ENCODE measurements at places on chromosomes 3 and 15.

DNA sequence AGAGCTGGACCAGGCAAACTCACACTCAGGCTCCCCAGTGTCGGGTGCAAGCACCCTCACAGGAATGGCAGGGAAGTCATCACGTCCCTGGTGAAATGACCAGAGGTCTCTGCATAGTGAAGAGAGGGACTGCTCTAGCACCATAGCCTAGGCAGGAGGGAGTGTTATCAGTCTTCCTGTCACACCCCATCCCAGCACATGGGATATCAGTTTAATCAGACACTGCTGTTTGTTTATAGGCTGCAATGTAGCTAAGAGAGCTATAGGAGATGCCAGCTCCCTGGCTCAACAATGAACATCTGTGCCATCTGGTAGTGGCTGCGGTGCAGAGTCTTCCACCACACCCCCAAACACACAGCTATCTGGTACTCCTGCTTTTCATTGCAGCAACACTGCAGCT, 776.6 kb downstream of the ZNF385D start:
- no peak for DNase-seq

- no peak for DNase-seq
Observed at GRCh38 chr3:33833408-33834095, 35.1 kb downstream of the PDCD6IP start.

DNA sequence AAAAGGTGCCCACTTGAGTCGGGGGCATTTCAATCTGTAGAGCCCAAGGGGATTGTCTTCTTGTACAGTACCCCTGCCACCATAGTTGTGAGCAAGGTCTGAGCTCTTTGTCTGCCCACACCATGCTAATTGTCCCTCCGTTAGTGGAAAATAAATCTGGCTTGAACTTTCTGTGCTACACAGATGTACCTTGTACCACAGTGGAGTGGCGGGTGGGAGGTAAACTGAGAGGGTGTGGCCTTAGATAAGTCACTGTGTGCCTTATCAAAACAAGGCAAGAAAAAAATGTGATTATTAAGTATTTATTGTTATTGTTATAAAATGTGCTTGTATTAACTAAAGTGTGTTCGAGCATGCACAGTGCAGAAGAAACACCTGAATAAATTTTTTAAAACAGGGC, 242.9 kb upstream of the C2CD4B start:
- DNase-seq: no peak

- DNase-seq: no peak
Observed at GRCh38 chr3:190718097-190718496, 144.4 kb downstream of the GMNC start.

- DNase-seq: no peak
Observed at GRCh38 chr3:21330293-21330692, 420.7 kb downstream of the ZNF385D start.

DNA sequence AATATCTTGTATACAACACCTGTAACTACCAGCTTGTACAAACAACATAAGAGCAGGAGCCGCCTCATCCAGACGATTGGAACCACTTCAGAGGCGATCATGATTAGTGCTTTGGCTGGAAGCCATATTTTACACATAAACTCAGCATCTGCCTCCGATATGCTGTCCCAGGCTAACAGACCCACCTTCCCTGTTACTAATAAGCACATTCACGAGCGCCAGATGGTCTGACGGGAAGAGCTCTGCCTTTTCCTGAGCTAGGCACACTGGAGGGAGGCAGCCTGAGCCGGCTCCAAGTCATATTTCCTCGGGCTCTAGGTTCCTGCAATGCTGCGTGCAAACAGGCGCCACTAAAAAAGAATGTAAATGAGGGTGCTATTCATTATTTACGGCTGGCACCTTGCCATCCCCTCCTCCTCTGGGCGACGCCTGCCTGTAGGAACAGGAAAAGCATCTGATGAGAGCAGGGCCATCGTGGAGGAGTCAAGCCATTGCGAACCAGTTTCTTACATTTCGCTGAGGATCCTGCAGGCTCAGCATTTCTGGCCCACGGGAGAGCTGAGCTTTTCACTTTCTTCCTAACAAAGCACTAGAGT, 98.2 kb downstream of the ANXA2 start:
- no peak for DNase-seq

DNA sequence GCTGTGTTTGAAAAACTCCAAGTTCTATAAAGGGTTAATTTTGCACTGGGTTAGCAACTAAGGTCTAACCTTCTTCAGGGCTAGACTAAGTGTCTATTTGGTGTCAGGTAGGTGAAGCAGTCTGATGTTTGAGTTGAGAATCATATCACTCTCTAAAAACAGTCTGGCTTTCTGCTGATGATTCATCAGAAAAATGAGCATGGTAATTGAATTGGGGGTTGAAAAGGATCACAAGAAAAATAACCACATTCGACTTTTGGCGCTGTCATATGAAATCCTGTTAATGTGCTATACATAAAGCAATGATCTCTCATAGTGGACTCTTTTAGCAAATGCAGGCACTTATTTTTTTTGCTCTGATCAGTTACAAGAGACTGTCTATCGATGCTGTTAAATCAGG, 242.2 kb upstream of the AZI2 start:
- no peak for DNase-seq

- no peak for DNase-seq
Observed at GRCh38 chr3:77709155-77709554, 669.3 kb downstream of the ROBO2 start.

DNA sequence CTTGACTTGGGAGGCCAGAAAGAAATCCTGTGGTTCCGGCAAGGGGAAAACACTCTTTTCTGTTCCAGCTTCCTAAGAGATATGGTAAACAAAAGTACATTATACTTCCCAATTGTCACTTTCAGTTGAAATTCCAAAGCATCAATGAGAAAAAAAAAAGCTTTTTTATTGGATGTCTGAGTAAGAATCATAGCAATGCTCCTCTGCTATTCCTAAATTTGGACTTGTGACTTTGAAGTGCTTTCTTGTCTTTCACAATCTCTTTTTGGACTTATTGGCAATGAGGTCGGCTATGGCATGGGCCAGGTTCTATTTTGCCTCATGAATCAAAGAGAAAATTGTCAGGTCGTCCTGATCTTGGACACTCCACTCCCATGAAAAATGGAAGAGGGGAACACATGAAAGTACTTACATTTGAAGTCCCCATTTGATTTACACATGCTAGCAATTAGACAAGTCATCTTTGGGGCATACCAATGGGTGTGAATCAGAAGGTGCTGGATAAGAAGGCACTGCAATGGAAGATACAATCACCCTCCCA, 170.5 kb downstream of the GREM1 start:
- no peak for DNase-seq

DNA sequence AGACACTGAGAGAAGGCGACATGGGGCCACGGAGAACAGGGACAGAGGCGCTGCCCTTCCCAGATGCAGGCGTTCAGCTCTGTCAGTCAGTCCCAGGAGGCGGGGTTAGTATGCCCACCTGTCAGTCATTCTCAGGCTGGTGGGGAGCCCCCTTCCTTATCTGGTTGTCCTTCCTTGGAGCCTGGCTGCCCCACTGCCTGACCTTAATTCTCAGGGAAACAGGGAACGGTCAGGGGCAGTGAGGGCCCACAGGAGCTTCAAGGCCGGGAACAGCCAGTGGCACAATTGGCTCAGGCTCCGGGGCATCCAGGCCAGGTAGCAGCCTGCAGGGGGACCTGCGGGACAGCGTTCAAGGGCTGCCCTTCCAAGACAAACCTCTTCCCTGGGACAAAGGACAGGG, 133.2 kb downstream of the CHSY1 start:
- DNase-seq: no peak

DNA sequence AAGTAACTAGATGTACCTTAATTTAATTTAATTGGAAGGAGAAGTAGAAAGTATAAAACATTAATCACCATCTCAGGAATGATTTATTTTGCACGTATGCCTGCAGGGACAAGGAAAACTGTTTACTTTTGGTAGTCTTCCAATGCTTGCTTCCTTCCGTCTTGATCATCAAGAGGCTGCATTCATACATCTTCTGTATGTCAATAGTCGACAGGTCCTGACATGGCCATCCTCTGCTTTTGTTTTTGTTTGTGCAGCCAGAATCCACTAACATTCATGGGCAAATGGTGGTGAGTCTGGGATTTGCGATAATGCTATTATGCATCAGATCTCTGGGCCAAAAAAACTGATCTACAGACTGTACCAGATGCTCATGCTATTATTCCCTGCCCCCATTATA, 56.6 kb upstream of the ZPLD1 start:
- no peak for DNase-seq

DNA sequence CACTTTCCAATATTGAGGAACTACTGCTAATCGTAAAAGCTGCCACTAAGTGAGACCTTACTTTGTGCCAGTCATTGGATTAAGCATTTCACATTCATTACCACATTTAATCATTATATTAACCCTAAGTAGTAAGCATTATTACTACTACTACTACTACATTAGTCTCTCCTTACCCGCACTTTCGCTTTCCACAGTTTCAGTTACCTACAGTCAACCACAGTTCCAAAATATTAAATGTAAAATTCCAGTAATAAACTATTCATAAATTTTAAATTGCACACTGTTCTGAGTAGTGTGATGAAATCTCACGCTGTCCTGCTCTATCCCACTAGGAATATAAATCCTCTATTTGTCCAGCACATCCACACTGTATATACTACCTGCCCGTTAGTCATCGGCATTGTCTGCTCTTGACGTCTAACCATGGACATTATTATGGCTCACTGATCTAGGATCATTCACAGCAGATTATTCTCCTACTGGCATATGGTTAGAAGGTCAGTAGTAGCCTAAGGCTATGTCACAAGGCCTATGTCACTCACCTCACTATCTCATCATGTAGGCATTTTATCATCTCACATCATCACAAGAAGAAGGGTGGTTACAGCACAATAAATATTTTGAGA, 121.1 kb downstream of the GSK3B start:
- DNase-seq: no peak

GRCh38 chr3:58051196-58051595, 43.0 kb downstream of the FLNB start:
- no peak for DNase-seq

DNA sequence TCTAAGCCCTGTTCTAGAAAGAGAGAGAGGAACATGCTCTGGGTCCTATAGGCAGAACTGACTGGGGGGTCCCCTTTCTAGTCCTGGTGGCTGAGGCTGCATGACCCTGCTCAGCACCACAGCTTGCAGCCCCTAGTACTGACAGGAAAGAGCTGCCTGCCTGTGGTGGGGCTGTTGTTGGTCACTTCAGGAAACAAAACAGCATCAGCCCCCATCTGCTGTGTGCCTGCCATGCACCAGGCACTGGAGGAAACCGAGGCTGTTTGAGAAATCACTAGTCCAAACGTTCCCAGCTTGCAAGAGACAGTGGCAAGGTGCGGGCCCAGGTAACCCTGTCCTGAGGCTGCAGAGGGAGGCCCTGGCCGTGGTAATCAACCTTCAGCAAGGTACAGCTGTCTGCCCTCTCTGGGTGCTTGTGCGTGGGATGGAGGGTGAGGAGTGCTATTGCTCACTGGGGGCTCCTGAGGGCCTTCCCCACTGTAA, 90.6 kb downstream of the IQSEC1 start:
- DNase-seq: no peak

GRCh38 chr15:89822951-89823711, 8.5 kb upstream of the ANPEP start:
- no peak for DNase-seq

DNA sequence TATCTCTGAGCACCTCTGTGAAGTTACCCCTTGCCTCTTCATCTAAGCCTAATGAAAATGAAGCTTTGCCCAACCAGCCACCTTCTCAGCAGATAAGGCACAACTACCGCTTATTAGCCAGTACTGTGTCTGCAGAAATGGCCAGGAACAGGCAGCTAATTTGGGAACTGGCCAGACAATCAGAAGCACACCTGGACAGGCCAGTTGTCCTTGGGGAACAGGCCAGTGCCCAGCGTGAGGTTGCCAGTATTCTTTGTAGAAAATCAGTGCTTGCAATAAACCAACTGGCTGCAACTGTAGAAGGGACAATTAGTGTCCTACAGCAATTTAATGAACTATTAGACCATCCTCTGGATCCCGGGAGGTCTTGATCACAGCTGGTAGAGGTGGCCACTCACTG, 10.4 kb upstream of the TMEM87A start:
- no peak for DNase-seq

GRCh38 chr3:33104803-33105202, 7.9 kb upstream of the GLB1 start:
- no peak for DNase-seq

DNA sequence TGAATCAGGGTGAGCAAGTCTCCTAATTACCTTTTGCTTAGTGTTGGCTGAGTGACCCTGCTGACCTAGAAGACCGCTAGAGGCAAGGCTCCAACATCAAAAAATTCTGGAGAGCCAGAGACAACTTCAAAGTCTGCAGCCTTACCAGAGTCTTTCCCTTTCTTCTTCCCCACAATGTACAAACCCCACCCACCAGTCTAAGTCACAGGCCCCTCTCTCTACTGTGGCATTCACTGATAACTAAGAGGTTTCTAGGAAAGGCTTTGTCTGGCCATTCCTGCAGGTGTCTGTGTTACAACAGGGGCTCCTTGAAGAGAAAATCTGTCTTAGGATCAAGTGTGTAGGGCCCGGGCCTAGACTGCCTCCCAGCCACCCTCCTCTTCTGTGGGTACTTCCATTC, 525 bp downstream of the MYH15 start:
- no peak for DNase-seq

DNA sequence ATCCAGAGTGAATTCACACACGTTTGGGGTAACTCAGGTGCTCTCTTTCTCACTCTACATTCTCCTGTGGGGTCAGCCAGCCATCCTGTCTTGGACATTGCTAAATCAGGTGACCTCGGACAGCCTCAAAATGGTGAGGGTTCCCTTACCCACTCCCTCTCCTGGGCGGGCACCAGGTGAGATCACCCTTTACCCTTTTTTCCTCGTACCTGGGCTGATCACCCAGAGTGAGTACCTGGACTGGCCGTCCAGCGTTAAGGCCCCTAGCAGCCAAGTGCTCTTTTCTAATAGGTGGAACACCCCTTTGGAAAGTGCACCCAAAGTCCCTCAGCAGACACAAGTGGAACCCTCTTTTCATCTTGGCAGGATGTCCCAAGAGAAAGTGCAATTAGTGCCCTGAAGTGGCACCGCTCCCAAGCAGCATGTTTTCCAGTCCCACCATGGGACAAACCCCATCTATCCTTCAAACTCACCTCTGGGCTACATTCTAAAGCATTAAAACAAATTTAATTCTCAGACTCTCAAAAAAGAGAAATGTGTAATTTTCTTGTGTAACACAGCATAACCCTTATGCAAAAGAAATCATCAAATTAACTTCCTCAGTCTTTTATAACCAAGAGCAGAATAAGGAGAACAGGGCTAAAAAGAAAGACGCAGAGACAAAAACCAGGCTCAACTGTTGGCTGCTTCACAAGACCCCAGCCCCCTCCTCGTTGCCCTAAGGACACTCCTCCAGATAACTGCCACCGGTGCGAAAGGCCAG, 20.7 kb downstream of the TRANK1 start:
- DNase-seq: no peak
